ENCODE measurements at places on chromosomes 5 and 9. TPM values are rescaled to one million over a fixed set of nuclear protein-coding genes. Genes with fewer than 3 reads are reported as not detected.

GRCh38 chr5:38758774-38759600 is 86.8 kb upstream of the OSMR start:
- DNase-seq = no peak

DNA sequence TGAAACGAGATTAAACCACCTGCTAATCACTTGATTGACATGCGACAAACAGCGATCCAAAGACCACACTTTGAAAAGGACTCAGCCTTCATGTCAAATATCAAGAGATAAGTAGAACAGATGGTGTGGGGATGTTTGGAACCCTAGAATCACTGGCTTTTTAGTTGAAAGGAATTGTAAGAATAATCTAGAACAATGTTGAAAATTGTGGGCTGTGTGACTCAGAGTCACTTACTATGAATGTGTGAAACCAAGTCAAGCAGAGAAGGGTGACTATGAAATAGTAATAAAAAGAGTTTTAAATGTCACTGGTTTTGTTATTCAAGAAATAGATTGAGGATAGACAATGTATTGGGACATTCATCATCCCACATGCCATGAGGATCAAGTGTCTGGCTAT is 14.1 kb upstream of the C1QTNF3 start:
- no peak for DNase-seq

GRCh38 chr5:88269222-88269771 is 652 bp upstream of the TMEM161B start:
- no peak for DNase-seq

- no peak for DNase-seq
Measured at GRCh38 chr5:139675213-139675612, 27.1 kb downstream of the CXXC5 start.

The IL5 gene
- 0.18 TPM for polyA plus RNA-seq

All from right renal pelvis (tissue), 4 donors.